ENCODE measurements at places on chromosomes 2 and 18.
A peak's percentile ranks its signal among the peaks of the same experiment; 100 is the strongest.

DNA sequence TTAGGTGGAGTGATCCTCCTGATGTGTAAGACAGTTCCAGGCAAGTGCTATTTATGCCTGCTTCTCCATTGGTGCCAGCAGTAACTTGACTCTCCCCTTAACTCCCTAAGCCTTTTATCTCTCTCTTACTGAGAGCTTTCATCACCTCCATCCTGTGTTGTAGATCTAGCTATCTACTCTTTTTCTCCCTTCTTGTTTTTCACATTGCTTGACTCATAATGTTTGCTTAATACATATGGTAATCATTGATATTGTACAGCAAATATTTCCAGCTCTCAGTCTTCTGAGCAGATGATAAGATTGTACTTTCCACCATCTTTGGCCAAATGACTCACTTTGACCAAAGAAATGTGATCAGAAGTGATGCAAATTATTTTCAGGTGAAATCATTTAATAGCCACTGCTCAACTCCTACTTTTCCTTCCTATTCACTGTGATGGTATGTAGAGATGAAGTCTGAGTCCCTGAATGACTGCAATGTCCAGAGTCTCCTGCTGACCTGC, 165.0 kb downstream of the PLCL1 start:
- peak; percentile 49 for DNase-seq

GRCh38 chr2:134657650-134658250, 61.0 kb downstream of the TMEM163 start:
- no peak for DNase-seq

DNA sequence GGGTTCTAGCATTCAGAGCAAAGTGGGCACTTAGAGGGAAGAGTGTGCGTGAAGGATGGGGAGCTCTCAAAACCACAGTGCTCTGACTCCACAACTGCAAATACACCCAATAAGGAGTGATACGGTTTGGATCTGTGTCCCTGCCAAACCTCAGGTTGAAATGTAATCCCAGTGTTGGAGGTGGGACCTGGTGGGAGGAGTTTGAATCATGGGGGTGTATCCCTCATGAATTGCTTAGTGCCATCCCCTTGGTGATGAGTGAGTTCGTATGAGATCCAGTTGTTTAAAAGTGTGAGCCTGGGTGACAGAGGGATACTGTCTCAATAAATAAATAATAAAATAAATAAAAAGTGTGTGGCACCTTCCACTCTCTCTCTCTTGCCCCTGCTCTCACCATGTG, 50.3 kb upstream of the CCDC85A start:
- no peak for DNase-seq

- DNase-seq = peak; percentile 75
These were observed 175.7 kb upstream of the RND3 start for GRCh38 chr2:150663143-150663542.

GRCh38 chr18:53147472-53147871, 807.5 kb downstream of the DCC start:
- no peak for DNase-seq

DNA sequence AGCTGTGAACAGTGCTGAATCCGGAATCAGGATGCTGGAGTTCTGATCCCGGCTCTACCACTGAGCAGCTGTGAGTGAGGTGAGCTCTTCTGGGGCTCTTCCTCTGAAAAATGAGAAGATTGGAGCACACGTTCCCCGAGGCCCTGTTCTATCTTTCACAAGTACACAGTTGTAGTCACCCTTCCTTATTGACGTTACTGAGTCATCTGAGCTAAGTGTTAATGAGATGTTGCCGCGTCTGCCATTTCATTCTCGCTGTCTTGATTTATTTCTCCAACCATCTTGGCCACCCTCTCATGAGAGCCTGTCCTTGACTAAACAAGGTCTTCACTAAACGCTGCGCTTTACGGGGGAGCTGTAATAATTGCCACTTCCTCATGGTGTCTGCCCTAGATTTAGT, 31.9 kb upstream of the EFR3B start:
- DNase-seq = no peak

GRCh38 chr2:61774351-61774750, 79.5 kb downstream of the FAM161A start:
- no peak for DNase-seq

DNA sequence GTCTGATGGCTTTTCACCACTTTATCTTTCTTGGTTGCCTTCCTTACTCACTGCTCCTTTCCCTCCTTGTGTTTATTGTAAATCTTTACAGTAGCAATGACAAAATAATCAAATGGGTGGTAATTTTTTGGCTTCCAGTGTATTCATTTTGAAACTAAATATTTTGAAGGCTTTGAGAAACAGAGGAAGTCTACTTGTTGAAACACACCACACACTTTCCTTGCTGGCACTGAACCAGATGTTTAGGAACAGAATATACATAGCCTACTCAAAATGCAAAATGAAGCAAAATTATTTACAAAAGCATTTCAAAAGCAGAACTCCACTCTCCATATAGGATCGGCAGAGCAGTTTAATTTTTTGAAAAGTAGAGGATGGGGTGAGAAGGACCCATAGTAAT, 189.8 kb downstream of the LTBP1 start:
- no peak for DNase-seq

- no peak for DNase-seq
These were observed 125.8 kb downstream of the VWC2L start for GRCh38 chr2:214536625-214537024.

GRCh38 chr2:55860832-55861231, 62.8 kb downstream of the EFEMP1 start:
- DNase-seq = no peak

- DNase-seq = no peak
These were observed 505.8 kb downstream of the ZEB2 start for GRCh38 chr2:144014103-144014502.

GRCh38 chr2:199811346-199811745, 39.6 kb downstream of the FTCDNL1 start:
- no peak for DNase-seq

DNA sequence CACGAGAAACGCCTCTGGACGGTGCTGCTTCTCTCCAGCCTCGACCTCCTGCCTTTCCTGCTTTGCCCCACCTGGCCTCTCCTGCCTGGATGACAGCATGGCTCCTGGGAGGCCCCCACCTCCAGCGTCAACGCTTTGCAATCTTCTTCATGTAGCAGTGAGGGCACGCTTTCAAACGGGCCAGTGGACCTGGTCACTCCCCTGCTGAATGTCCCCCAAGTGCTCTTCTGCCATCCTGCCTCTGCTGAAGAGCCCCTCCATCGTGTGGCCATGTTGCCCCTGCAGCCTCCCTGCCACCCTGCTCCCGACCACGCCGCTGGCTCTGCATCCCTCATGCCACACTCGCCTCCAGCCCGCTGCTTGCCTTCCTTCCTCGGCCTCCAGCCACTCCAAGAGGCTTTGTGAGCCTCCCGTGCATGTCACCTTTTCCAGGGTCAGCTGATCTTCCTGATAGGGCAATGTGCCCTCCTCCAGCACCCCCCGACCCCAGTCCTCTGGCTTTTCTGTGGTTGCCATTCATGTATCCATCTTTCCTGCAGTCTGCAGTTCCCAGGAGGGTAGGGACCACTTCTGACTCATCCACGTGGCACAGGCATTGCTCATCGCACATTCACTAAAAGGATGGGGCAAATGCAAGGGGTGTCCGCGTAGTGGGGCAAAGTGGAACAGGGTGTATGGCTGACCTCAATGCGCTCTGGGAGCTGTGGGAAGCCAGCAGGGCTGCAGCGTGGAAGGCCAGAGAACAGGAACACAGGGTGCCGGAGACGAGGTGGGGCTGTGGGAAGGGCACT, 268.8 kb downstream of the TWIST2 start:
- DNase-seq = no peak

DNA sequence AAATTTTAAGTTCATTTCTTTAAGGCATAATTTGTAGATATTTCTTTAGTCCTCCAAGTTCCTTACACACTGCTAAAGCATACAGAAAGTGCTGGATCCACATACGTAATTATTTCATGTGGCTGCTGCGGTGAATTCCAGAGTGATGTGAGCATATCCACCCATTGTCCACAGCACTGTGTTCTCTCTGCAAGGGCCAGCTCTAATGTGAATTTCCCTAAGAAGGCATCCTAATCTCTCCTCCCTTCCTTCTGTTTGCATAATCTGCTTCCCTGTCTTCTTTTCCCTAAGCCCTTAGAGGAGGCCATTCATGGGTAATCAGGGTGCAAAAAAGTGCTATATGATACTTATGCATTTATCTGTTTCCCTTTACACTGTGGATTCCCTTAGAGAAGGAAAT, 57.2 kb downstream of the COBLL1 start:
- DNase-seq = no peak

GRCh38 chr2:56099963-56100362, 83.8 kb upstream of the CCDC85A start:
- DNase-seq = no peak

- DNase-seq = no peak
These were observed 74.4 kb downstream of the SOX11 start for GRCh38 chr2:5766561-5766960.

GRCh38 chr2:69559442-69560146, 83.9 kb downstream of the AAK1 start:
- DNase-seq = no peak

DNA sequence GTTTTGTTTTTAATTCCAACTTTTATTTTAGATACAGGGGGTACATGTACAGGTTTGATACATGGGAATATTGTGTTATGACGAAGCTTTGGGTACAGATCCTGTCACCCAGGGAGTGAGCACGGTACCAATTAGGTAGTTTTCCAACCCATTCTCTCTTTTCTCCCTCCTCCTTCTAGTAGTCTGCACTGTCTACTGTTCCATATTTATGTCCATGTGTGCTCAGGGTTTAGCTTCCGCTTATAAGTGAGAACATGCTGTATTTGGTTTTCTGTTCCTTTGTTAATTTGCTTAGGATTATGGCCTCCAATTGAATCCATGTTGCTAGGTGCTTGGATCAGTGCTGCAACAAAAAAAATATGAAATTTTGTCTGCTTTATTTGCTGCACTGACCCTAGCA, 659.3 kb upstream of the TMEFF2 start:
- no peak for DNase-seq

GRCh38 chr18:42617221-42617620, 498.3 kb downstream of the RIT2 start:
- no peak for DNase-seq

GRCh38 chr2:61962095-61962984, 56.9 kb downstream of the COMMD1 start:
- no peak for DNase-seq

All from GM04503 (cell line).